ENCODE measurements at places on chromosomes 7 and 10.

DNA sequence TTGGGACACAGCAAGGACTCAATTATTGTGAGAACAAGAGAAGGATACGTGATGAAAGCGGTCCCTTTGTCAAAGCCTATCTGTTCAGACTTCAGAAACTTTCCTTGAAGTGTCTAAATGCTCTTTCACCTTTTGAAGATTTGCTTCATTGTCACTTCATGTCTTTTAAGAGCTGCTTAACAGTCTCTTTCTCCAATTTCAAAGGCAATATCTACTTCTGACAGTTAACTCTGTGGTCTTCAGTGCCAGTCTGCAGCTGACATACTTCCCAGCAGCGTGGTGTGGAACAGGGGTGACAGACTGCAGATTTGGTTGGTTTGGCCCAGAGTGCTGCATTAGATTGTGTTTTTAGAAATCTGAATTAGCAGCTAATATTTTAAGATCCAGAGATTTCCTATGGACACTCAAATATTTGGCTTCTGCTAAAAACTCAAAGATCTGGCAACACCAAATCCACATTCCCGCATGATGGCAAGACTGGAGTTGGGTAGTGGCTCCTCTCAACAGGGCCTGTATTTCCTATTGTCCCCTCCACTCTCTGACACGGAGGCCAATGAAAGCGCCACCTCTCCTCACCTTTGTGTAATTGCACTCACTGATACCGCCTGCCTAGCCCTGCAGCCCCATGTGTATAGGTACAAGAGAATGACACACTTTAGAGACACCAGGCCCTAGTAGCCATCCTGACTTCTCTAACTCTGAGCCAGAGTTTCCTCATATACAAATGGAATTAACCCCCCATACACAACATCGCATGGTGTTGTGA lies 11.5 kb downstream of the SCRN1 start:
- no peak for DNase-seq

GRCh38 chr10:50396491-50397311 lies 145.4 kb upstream of the ASAH2 start:
- DNase-seq = no peak

DNA sequence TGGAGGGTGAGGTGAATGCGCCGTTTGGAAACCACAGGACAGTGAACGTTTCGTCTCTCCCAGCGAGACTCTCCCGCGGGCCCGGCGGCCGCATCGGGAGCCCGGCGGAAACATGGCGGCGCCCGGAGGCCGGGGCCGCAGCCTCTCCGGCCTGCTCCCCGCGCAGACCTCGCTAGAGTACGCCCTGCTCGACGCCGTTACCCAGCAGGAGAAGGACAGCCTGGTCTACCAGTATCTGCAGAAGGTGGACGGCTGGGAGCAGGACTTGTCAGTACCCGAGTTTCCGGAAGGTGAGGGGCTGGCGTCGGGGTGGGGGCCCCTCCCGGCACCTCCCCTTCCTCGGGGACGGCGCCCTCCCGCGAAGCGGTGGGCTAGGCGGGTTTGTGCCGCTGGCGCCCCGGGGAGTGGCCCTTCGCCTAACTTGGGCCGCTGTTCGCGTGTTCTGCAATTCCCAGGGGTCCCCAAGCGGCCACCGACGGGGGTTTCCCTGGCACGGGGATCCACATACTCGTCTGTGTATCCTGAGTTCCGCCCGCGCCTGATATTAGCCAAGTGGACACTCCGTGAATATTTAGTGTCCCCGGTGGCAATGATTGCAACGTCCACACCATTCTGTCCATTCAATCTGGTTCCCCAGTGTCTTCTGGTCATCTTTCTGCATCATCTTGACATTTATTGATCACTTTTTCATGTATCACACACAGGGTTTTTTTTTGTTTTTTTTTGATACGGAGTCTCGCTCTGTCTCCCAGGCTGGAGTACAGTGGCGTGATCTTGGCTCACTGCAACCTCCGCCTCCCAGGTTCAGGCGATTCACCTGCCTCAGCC lies 514 bp downstream of the NHLRC2 start:
- DNase-seq = peak; percentile 23

DNA sequence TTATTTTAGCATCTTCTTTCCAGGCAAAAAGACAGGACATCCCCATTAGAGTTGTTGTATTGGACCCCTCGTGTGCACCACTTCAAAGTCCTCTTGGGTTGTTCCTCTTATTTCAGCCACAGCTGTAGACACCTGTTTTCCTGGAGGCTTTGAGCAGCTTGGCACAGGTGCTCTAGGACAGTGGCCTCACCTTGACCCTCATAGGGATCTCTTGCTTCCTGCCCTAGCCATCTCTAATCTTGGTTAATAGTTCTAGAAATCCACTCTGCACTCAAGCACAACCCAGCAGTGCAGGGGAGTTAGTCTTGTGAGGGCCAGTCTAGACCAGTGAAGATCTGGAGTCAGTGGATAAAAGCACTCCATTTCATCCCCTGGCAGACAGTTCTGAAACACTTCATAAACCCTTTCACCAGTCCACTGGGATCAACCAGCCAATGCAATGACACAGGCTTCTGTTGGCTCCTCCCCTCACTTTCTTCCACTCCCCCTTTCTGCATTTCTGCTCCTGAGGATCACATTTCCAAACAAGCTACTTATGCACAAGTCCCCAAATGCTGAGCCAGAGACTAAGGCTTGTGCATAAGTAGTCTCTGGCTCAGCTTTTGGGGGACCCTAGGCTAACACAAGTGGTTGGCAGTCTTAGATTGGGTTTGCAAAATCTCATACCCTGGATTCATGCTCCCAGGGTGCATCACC lies 131.5 kb upstream of the LAMB4 start:
- DNase-seq = no peak

DNA sequence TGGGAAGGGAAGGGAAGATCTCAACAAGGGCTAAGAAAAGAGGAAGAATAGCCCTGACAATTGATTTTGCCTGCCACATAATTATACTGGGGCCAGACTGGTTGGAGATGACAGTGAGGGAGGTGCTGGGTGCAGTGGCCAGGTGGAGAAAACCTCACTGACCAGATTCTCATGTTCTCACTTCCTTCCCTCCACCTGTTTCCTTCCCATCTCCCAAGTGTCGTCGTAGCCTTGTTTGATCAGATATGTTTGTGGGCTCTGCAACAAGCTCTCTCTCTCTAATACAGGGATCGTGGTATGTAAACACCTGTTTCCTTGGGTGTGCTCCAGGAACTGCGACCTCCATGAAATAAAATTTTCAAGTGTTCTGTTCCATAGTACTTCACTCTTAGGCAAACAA lies 60.2 kb downstream of the VCL start:
- no peak for DNase-seq

- DNase-seq = peak; percentile 16
Observed at GRCh38 chr7:7201578-7202374, 19.4 kb downstream of the C1GALT1 start.

- DNase-seq = no peak
Observed at GRCh38 chr7:81682873-81683272, 87.0 kb downstream of the HGF start.

DNA sequence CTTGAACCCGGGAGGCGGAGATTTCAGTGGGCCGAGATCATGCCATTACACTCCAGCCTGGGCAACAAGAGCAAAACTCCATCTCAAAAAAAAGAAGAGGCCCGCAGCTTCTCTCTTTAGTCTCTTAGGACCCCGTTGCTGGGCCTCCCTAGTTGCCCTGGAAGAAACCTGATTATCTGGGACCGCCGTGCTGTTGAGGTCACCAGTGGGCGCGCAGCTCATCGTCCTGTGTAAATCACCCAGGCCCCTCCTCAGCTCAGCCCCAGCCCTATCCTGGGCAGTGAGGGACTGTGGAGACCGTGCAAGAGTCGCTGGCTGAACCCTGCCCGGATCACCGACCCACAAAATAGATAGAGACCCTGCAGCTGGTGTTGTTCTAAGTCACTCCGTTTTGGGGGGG lies 85.0 kb downstream of the UNCX start:
- no peak for DNase-seq

DNA sequence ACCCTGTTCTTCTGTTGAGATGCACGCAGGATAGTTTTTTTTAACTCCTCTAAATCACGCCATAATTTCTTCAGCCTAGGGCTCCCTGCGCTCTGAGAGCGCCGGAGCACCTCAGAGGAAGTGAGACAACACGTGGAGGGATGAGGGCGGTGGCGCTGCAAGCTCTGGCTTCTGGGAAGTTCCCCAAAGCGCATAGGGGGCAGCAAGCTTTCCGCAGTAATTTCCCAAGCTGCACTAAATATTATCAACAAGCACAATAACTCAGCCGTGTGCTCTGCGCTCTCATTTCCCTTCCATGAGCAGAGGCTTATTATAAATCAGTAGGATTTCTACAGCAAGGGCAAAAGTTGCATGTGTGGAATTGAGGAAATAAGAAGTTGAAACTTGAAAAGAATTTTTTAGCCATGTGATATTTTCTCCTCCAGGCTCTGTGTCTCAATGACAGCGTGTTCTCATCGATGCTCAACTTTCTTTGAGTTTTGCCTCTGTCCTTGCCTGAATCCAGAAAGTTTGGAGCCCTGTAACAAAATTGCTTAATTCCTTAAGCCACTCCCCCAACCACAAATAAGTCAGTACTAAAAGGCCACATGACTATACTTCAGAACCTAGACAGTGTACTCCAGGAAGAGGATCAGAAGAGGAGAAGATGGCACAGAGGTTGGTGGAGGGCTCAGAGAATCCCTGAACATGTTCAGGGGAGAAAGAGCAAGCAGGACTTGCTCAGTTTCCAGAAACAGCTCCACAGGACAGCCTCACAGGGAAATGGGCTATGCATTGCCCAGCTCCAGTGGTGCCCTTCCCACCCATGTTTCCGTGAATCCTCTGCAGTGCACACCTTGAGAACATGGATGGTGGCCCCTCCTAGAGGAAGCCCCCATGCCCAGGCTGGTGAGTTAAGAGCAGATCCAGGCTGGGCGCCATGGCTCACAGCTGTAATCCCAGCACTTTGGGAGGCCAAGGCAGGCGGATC lies 221.5 kb upstream of the GHITM start:
- DNase-seq = no peak

- DNase-seq = no peak
Observed at GRCh38 chr7:106126170-106126938, 14.2 kb upstream of the SYPL1 start.

GRCh38 chr10:110081911-110082310 lies 74.1 kb downstream of the ADD3 start:
- no peak for DNase-seq

- no peak for DNase-seq
Observed at GRCh38 chr7:25117226-25118047, 7.6 kb downstream of the CYCS start.

DNA sequence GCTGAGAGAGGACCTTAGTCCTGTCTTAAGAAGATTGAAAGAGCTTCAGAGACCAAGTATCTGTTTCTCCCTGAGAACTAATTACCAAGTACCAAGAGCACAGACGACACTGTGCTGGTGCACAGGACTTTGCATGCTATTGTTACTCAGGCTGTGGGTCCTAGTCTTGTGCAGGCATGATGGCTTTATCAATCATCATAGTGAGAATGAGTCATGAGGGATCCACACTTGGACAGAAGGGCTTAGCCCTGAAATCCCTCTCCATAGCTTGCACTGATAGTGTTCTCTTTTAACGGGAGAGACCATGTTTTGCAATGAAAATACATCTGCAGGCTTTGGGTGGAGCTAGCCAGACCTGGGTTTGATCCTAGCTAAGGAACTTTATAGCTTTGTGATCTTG lies 93.3 kb downstream of the SORCS3 start:
- DNase-seq = no peak

DNA sequence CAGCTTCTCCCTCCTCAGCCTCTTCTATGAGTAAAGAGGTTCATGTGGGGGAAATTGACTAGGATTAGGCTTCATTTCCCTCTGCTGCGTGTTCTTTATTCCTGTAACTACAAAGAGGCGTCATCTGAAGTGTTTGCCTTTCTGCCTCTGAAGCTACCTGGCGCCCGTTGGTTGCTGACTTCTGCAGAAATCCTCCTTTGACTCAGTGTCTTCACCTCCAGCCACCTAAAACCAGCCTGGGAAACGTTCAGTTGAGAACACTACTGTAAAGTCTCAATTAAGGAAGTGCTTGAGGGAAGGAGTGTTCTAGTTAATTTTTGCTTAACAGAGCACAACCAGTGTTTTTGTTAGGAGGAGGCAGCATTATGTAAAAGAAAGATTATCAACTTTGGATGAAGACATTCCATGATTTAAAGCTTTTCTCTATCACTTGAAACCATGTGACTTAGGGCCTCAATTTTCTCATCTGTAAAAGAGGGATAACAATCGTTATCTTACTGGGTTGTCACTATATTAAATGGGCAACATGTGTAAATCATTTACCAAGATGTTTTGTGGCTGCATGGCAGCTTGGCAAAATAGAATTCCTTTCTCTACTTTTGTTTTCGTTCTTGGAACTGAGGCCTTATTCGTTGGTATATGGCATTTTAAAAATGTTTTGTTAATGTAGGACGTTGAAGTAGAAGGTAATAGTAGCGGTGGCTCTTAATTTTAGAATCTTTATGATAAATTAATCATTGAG lies 642.9 kb downstream of the SDK1 start:
- no peak for DNase-seq

DNA sequence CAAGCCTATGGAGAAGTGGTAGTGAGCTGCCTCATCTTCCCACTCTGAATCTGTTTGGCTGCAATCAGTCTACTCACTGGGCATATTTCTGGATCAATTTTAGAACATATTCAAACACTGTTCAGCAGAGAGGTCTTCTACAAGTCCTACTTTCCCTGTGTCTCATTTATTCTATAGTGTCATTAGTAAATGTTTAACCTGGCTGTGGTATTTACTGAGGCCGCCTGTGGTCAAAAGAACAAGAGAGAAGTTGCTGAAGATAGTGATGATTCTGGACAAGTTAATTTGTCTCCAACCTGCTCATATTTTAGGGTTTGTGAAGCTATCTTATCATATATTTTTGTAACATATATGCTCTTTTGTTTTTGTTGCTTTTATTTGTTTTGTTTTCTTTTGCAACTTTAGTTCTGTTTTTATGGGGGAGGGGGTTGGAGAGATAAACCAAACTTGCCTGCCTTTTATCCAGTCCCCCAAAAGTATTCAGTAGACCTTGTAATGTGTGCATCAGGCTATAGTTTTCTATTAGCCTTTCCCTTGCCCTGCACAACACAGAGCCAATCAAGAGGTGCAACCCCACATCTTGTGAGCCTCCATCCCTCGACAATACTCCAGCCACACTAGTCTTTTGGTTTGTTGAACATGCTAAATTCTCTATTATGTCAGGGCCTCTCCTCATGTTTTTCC lies 362.8 kb upstream of the MBL2 start:
- no peak for DNase-seq

- DNase-seq = no peak
Observed at GRCh38 chr10:93138113-93138870, 64.6 kb downstream of the CYP26A1 start.

GRCh38 chr7:27187475-27188385 lies 2.7 kb upstream of the HOXA11 start:
- DNase-seq = no peak

- no peak for DNase-seq
Observed at GRCh38 chr10:78764436-78764835, 304.3 kb upstream of the ZMIZ1 start.

DNA sequence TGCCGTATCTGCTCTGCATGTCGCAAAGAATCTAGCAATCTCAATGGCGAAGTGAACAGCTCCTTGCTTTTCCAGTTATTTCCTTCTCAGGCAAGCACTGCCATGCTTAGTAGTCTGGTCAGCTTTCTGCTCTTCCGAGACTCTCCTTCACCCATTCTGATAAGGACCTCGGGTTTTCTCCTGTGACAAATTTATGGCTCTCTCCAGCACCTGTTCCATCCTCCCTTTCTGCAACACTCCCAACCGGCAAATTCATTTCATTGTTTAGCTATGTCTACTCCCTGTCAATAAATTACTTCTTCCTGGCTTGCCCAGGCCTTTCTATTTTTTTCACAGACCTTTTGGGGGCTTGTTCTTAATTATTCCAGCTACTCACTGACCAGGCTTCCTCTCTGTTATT lies 252.6 kb downstream of the SORCS3 start:
- DNase-seq = no peak

- DNase-seq = no peak
Observed at GRCh38 chr7:133556048-133556447, 303.2 kb downstream of the EXOC4 start.
